ENCODE measurements at places on chromosomes 3 and 15. TPM values are rescaled to one million over a fixed set of nuclear protein-coding genes. Genes with fewer than 3 reads are reported as not detected.

The ALDH1L1 gene
- 0.06 TPM for total RNA-seq

The VEPH1 gene
- 20.7 TPM for total RNA-seq

The PCSK6 gene
- total RNA-seq, result 7.3 TPM

The NRG4 gene
- total RNA-seq, result not detected

The NEO1 gene
- total RNA-seq, result 31.0 TPM

The MAP6D1 gene
- 14.4 TPM for total RNA-seq

The TIGIT gene
- not detected for total RNA-seq

- DNase-seq, result no peak
Measured at GRCh38 chr3:61807865-61808276, 246.5 kb downstream of the PTPRG start.

GRCh38 chr3:150933473-150933995 lies 28.3 kb upstream of the MINDY4B start:
- no peak for DNase-seq

- DNase-seq, result no peak
Measured at GRCh38 chr3:124887177-124887931, at the start of gene ITGB5. ITGB5 (minus strand) TSS chr3:124887365; CDS start chr3:124887000, 365 bp downstream.

DNA sequence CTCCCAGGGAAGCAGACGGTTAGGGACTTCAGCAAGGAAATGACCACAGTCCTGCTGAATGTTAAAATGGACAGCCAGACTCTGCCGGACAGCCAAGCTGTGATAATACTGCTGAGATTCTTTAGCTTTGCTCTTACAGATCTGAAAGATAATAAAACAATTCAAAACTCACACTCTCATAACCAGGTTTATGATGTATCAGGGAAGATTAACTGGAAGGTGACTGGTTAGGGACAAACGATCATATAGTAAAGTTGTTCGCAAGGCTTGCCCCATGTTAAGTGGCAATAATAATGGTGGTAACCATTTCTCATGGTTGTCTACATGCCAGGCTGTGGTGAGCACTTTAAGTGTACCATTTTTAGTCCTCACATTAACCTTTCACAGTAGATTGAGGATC lies 44.3 kb upstream of the TSPAN3 start:
- no peak for DNase-seq

- DNase-seq, result no peak
Measured at GRCh38 chr3:81339040-81339845, 422.2 kb downstream of the GBE1 start.

- no peak for DNase-seq
Measured at GRCh38 chr3:65619451-65619881, 419.3 kb downstream of the MAGI1 start.

GRCh38 chr15:53917109-53917508 lies 61.1 kb upstream of the UNC13C start:
- no peak for DNase-seq

Measured in epithelial cell of proximal tubule (primary cell).